ENCODE measurements at places on chromosomes 2 and 18.

DNA sequence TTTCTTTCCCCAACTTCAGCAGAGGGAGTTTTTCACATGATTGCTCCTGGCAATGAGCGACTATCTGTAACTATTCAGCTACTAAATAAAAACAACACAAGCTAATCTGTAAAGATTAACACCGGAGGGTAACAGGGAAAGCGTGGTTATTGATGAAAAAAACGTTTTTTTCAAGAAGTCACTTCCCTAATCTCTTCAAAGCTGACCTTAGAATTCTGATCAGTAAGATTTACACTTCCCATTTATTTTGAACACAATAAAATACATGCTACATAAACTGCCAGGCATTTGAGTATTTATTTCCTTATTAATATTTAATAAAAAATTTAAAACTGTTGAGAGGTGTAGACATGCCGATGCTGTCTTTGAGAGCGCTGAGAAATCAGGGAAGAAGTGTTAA is 207.4 kb upstream of the HDAC4 start:
- DNase-seq: no peak

DNA sequence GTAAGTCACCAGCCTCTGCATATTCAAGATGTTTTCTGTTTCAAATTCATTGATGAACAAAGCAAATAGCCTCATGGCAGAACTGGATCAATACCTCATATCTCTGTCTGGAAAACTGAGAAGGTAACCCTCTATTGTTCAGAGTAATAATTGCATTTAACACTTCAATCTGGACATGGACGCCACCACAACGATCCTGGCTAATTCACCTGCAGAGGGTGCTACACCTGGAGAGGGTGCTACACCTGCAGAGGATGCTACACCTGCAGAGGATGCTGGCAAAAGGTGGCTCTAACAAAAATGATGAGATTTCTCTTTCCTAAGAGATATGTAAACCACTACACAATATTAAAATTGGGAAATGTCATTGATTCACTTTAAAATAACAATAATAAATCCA is 183.1 kb upstream of the HNRNPA3 start:
- no peak for DNase-seq

GRCh38 chr2:195318440-195319111 is 338.4 kb upstream of the SLC39A10 start:
- peak; percentile 16 for DNase-seq

- no peak for DNase-seq
These were observed 47.0 kb downstream of the TWIST2 start for GRCh38 chr2:238894950-238895298.

GRCh38 chr2:42047488-42048298 is at the start of gene PKDCC:
PKDCC (plus strand) TSS chr2:42048021; CDS start chr2:42048200, 179 bp downstream.
- DNase-seq: no peak

DNA sequence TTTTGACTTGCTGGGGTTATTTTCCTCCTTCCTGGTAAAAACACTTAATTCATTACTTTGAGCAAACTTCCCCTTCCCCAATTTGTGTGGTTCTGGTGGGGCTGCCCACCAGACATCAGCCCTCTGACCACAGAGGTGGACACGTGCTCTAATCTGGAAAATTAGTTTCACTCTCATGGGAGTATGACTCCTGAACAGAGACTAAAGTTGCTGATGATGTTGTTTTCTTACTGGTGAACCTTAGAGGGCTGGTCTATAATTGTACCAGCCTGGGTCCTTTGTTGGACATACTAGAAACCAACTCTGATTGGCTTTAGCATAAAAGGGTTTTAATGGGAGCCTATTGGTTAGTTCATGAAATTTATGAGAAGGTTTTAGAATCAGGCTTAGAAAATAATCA is 54.1 kb upstream of the ACYP2 start:
- no peak for DNase-seq

DNA sequence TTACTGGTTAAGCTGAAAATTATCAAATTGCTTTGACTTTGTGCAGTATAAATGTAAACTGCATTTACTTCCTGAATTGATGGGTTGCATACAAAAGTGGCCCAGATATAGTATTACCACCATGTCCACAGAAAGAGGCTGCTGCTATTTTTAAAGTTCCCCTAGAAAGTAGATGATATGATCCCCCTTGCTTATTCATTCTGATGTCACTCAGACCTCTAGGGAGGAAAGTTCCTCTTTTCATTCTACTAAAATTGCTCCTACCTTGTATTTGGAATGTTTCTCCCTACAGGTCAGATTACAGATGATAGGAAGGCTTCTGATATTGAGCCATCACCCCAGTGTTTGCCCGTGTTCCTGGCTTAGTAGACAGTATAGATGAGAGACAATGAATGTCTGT is 247.6 kb upstream of the TNP1 start:
- no peak for DNase-seq

DNA sequence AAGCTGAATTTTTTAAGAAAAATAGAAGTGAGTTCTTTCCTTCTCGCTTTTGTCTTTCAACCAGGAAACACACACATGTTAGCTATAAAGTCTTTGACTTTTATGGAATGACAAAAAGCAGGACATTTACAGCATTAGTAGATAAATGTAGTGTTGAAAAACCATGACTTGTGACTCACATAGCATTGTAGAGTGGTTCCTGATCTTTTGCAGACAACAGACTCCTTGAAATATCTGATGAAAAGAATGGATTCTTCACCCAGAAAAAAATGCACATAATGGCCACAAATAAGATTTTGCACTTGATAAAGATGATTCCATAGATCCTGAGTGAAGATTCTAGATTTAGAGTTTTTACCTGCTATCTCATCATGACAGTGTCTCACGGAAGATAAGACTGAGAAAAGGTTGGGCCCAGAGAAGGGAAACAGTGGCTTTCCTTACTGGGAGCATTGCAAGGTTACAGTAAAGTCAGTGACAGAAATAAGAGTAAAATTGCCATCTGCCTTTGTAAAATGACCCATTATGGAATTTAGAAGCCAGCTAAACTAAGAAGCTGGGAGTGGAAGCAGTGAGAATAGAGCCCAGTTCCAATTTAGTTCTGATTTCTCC is 14.0 kb downstream of the SMARCAL1 start:
- no peak for DNase-seq

GRCh38 chr18:34976899-34977837 is 64.0 kb upstream of the MAPRE2 start:
- peak; percentile 62 for DNase-seq

DNA sequence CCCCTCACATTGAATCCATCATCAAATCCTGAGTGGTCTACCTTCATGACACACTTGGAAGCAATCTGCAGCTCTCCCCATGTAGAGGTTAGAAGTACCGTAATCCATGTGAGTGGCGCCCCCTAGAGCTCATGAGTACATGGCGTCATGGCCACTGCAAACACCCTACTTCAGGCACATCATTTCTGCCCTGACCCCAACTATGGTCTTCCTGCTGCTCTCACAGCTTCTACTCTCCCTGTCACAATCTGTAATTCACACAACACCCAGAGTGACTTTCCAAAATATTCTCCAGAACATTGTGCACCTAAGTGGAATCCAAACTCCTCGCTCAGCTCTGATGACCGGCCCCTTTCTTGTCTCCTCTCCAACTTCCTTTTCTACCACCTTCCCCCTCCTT is 141.9 kb downstream of the ANKRD44 start:
- DNase-seq: peak; percentile 47

DNA sequence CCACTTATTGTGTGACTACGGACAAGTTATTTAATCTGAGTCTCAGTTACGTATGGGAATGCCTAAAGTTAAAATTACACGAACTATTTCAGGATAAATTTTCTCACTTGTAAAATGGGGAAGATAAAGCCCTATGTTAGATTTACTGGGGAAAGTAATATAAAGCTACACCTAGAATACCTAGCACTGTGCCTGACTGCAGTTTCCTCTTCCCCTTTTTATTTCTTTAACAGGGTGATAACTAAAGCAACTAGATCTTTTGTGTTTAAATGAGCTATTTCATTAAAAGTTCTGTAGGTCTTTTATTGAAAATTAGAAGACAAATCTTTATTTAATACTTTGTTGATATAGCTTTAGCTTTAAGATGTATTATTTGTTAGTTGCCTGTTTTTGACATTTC is 5.0 kb downstream of the B3GNT2 start:
- no peak for DNase-seq

GRCh38 chr18:24935896-24936295 is 416.1 kb downstream of the ZNF521 start:
- DNase-seq: no peak

DNA sequence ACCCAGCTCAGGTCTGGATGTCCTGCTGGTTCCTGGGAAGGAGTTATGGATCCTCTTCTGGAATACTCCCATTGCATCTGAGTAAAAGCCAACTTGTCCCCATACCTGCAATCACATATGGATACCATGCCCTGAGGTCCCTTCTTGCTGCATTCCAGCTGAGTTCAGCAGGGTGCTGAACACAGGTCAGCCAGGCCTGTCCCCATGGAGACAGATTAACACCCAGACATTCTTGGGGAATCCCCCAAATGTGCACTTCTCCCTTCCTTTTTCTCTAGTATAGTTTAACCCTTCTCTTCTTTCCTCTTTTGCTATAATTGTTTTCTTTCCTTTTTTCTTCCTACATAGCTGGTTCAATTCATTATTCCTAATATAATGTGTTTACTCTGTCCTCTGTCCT is 799.6 kb upstream of the HS6ST1 start:
- DNase-seq: no peak

DNA sequence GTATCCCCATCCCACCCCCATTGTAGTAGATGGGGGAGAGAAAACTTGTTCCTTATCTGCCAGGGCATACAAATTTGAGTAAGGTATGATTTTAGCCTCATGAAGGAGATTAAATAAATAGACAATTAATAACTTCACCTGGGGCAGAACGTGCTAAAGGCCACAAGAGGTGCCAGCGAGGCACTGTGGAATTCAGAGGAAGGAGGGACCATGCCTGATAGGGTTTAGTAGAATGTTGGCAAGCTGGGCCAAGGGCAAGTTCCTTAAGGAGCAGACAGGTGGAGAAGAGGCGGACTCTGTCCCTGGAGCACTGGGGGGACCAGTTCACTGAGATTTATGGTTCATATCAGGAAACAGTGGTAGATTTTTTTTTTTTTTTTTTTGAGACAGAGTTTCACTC is 22.5 kb downstream of the STAMBP start:
- DNase-seq: no peak

DNA sequence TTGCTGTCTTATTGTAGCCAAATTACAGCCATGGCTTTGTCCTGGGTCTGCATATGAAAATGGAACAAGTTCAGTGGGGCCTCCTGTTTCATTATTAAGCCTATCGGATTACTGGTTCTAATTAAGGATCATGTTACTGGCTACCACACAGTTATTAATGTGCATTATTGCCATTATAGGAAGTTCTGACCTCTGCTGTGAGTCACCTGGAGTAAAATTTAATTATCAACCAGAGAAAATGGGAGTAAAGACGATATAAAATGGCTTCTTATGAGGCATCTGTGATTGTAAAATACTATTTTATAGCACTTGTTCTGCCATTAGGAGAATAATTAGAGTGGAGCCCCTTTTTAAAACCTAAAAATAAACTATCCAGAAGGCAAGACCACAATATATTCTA is 143.3 kb upstream of the ITGB6 start:
- DNase-seq: no peak

DNA sequence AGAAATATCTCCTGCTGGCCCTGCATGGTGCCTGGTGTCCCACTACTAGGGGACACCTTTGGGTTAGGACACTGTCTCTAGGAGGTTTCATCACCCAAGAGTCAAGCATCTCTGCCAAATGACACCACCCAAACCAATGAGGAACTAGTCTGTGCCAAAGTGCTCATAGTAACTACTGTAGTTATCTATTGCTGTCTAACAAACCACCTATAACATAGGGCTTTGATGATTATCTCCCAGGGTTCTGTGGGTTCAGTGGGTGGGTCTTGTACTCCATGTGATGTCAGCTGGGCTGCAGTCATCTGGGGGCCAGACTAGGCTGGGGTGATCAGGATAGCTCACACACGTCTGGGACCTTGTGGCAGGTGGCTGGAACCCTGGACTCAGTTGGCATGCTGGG is 59.8 kb downstream of the EPAS1 start:
- DNase-seq: no peak

DNA sequence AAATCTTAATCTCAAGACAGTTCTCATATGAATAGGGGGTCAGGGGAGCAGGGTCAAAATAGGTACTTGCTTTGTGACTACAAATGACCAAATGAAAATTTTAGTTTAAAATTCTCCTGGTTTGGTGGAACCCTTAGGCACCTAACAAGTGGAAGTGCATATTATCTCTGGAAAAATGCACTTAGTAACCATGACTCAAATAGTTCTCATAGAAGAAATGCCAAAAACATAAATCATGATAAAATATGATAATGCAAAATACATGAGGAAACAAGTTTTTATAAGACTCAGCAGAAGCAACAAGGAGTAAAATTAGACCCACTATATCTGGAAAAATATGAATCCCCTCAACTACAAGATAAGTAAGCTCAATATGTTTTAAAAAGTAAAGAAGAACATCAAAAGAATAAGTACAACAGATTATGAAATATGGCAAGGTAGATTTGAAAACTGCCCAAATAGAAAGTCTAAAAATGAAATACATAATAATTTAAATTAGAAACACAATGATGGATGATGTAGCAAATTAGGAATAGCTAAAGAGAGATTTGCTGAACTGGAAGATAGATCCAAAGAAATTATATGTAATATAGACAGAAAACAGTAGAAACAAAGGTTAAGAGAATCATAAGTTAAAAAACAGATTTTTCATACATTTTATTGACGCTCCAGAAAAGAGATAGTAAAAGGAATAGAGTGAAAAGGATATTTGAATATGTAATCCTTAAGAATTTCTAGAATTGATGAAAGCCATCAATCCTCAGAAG is 308.3 kb downstream of the SETBP1 start:
- no peak for DNase-seq

- no peak for DNase-seq
These were observed 35.2 kb downstream of the ANKAR start for GRCh38 chr2:189709501-189710221.

DNA sequence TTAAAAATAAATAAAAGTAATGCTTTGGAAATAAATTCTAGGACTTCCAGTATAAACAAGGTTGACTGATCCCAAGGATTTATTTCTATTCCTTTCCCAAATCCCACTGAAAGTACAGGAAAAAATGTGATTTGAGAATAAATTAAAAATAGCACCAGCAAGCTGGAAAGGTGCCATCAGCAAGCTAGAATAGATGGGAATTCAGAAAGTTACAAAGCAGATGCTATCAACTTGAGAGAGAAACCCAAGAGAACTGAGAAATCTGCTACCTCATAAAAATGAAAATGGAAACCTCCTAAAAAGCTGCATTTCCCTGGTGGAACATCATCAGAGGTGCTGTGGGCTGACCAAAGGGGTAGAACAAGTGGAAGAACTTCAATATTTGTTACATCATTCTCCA is 148.6 kb upstream of the KCNJ3 start:
- no peak for DNase-seq

DNA sequence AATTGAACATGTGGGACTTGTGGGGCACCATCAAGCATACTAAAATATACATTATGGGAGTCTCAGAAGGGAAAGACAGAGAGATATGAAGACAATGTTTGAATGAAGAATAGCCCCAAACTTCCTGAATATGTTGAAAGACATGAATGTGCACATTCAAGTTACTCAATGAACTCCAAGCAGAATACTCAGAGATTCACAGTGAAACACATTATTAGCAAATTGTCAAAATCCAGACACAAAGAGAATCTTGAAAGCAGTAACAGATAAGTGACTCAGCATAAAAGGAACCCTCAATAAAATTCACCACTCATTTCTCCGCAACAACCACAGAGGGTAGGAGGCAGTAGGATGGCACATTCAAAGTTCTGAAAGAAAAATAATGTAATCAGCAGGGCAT is 8.8 kb downstream of the C2orf92 start:
- no peak for DNase-seq

- no peak for DNase-seq
These were observed 61.6 kb downstream of the SOWAHC start for GRCh38 chr2:109675666-109676345.

- no peak for DNase-seq
These were observed 125.9 kb upstream of the CTDP1 start for GRCh38 chr18:79553696-79554095.
